ENCODE measurements at places on chromosomes 3 and 15. TPM values are rescaled to one million over a fixed set of nuclear protein-coding genes. Genes with fewer than 3 reads are reported as not detected.

The DNAH12 gene
- not detected for polyA plus RNA-seq

The EBLN2 gene
- polyA plus RNA-seq, result 0.67 TPM

The CHRM5 gene
- not detected for polyA plus RNA-seq

The PLA2G4E gene
- not detected for polyA plus RNA-seq

The MEX3B gene
- polyA plus RNA-seq, result not detected

The APOD gene
- polyA plus RNA-seq, result not detected

The SLC9C1 gene
- 0.98 TPM for polyA plus RNA-seq

The PCOLCE2 gene
- not detected for polyA plus RNA-seq

The OIP5 gene
- polyA plus RNA-seq, result 0.96 TPM

The XPC gene
- 10.0 TPM for polyA plus RNA-seq

The ATP11B gene
- polyA plus RNA-seq, result 29.1 TPM

The HRH1 gene
- polyA plus RNA-seq, result not detected

DNA sequence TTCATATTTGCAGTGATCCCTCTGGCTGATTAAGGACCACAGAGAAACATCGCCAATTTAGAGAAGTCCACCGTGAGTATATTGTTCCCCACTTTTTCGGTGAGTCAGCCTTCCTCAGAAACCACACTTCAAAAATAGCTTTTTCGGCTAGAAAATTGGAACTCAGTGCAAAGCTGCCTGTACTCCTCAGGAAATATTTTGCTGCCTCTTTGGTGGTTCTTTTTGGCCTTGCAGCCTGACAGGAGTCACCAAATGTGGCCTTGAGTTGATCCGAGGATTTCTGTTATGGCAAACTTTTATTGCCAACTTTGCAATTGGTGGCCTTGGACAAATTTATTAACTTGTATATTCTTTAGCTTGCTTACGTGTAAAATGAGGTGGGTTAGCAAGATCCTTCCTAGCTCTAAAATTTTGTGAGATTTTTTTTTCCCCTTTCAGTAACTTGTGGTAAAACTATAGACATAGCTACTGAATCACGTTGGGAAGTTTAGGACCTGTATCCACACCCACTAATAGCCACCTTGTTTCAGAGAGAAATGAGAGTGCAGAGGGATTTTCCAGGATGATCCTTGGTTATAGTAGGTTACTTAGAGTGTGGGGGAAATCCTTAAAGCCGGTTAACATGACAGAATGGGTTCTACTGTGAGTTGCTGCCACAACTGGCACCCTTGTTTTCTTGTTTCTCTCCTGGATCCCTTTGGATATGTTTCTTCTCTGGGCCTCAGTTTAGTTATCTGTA lies 9.9 kb downstream of the ARL6IP5 start:
- no peak for DNase-seq

GRCh38 chr3:146817704-146818103 lies 212.6 kb upstream of the PLSCR5 start:
- DNase-seq, result no peak

DNA sequence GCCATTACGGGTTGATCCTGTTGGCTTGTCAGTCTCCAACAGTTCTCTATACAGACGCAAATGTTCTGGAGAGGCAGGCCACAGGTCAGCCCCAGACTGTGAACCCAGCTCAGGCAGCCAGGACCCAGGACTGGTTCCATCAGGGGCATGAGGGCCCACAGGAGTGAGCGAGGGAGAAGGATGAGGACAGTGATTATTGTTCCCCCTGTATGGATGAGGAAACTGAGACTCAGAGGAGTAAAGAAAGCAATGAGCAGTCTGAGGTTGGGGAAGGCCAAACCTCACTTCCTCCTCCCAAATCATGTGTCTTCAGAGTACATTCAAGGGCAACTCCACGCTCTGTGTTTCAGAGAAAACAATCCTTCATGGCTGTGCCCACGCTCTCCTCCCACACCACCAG lies 121.9 kb downstream of the RPLP1 start:
- no peak for DNase-seq

DNA sequence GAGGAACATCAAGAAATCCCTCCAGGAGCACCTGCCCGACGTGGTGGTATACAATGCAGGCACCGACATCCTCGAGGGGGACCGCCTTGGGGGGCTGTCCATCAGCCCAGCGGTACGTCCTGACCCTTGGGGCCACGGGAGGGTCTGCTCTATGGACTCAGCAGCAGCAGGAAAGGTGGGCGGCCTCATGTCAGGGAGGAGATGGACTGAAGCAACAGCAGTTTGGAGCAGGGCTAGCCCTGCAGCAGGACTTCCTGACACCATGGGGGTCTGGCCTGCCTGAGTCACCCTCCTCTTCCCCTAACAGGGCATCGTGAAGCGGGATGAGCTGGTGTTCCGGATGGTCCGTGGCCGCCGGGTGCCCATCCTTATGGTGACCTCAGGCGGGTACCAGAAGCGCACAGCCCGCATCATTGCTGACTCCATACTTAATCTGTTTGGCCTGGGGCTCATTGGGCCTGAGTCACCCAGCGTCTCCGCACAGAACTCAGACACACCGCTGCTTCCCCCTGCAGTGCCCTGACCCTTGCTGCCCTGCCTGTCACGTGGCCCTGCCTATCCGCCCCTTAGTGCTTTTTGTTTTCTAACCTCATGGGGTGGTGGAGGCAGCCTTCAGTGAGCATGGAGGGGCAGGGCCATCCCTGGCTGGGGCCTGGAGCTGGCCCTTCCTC lies 24.2 kb downstream of the HDAC11 start:
- no peak for DNase-seq

- DNase-seq, result no peak
Measured at GRCh38 chr15:90056529-90056928, 45.7 kb downstream of the IDH2 start.

- DNase-seq, result no peak
Measured at GRCh38 chr15:82646250-82647044, 716 bp downstream of the CPEB1 start.

- DNase-seq, result no peak
Measured at GRCh38 chr15:48553559-48553958, 92.0 kb downstream of the FBN1 start.

DNA sequence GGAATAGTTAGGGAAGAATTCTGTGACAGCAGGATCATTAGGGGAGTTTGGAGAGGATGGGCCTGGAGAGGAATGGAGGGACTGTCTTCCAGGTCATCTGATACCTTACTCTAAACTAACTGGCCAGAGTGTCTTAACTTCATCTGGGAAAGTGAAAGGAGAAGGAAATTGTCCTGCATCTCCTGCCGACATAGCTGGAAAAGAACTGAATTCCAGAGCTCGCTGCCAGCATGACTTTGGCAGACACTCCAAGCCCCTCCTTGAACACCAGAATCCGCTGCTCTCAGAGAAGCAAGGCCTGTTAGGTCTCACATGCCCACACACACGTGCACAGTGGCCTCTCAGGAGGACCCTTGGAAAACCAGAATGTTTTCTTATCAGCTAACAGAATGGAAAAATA lies 10.5 kb downstream of the ABI3BP start:
- DNase-seq, result no peak

GRCh38 chr3:120274739-120275167 lies 10.3 kb downstream of the GPR156 start:
- DNase-seq, result no peak

DNA sequence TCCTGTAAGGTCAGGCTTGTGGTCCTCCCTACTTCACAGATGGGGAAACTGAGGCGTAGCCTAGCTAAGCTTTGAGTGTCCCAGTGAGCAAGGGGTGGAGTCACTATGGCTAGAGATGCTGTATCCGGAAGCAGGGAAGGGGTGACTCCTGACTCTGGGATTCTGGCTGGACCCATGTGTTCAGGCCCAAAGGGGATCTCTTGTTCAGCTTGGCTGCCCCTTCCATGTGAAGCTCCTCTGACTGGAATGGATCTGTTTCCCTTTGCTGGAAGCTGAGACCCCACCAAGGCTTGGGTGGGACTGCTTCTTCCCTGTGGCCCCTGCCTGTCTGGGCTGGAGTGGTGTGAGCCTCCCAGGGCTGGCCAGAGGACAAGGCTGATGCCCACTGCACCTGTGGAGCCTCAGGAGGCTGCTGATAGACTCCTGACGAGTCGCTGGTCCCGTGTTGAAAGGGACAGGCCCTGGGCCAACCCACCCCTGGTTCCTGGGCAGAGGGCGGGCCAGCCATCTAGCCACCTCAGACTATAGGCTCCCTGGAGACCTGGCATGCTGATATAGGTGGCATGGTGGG lies 1.0 kb downstream of the MAPKAPK3 start:
- DNase-seq, result no peak

- DNase-seq, result no peak
Measured at GRCh38 chr15:41546851-41547786, 3.1 kb upstream of the RPAP1 start.

GRCh38 chr15:96978937-96979473 lies 648.5 kb downstream of the NR2F2 start:
- DNase-seq, result no peak

DNA sequence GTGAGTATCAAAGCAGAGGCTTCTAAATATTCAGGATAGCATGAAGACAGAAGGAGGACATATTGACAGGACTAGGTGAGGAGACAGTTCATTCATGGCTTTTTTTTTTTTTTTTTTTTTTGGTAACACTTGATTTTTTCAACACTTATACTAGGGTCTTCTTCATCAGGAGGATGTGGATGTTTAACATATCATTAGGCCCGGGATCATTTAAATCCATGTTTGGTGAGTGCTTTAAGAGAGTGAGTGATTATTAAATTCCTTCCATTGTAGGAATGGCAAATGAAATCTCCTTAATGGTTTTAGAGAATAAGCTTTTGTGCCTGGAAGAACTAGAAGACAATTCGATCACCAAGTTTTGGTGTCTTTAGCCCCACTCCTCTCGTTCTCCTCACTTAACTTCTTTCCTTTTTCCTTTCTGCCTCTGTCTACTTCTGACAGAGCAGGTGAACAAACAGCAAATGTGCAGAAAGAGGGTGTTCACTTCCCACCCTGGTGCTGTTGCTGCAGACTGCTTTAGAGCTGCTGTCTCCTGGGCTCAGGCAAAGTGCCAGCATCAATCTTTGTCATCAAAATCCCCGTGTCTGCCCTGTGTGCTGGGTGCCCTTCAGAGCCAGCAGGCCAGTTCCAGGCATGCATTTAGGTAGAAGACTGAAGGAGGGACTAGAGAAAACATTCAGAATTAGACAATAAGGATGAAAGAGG lies 35.6 kb upstream of the RAB11A start:
- no peak for DNase-seq

GRCh38 chr3:114504941-114505628 lies 211.3 kb downstream of the TIGIT start:
- no peak for DNase-seq

DNA sequence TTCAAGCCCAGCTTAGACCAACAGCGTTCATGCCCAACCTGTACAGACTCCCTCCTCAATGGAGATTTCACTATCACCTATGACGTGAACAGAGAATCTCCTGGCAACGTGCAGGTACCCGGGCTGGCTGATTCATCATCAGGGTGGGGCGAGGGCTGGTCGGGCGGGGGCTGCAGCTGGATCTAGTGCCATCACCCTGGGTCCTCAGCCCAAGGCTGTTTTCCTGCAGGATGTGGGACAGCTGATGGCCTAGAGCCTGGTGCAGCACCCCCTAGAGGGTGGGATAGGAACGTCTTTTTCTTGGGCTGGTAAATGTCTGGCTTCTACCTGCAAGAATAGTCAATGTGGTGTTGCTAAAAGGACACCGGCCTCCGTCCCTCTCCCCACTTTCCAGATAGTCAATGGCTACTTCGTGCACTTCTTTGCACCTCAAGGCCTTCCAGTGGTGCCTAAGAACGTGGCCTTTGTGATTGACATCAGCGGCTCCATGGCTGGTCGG lies 4.4 kb downstream of the ITIH3 start:
- no peak for DNase-seq

GRCh38 chr3:152197451-152197850 lies 71.3 kb upstream of the MBNL1 start:
- DNase-seq, result no peak

DNA sequence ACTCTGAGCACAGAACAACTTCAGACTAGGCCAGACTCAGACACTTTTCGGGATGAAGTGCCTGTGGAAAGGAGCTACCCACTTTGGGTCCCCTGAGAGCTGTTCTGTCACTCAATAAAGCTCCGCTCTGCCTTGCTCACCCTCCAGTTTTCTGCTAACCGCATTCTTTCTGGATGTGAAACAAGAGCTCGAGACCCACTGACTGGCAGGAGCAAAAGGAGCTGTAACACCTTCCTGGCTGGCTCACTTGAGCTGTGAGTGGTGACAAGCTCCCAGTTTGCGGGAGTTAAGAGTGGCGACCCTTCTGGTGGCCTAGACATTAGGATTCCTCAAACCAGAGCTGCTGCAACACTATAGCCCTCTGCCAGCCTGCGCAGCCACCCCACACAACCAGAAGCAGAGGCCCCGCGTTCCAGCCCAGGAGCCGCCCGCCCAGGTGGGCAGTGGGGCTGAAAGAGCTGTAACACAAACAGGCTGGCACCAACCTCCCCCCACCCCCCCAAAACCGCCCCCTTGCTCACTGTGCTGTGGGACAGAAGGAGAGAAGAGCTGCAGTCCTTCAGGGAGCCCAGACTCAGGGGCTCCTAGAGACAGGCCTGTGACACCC lies 1178.1 kb upstream of the GBE1 start:
- DNase-seq, result no peak
